Sigmoid colon (tissue), 7 donors: ENCODE measurements at places on chromosomes 16 and 17.

DNA sequence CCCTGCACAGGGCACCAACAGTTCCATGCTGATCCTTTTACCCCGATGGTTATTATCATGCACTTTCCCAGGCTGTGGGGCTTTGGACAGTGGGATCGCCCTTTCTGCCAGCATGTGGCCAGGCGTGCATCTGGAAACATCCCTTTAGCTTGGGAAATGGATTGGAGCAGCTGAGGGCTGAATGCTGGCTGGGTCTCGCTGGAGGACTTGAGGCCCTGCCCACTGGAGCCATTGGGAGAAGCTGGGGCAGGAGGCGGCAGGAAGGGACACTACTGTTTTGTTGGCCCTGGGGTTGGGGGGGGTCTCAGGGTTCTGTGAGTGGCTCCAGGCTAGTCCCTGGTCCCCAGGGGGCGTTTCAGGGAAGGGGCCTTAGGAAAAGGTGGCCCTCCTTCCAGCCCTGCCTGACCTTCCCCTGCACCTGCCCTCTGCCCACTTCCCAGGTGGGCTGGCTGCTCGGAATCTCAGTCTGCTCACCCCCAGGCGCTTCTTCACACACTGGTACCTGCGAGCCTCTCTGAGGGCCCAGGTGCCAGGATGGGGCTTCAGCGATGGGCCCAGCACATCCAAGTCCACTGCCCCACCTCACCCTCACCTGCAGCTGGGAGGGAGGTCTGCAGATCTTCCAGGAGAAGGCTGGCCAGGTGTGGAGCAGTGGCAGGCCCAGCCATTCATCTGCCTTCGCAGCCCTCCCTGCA, 1.6 kb upstream of the ADGRG3 start:
- no peaks in the 10 kb centered on the region for H3K4me1 ChIP-seq
- H3K36me3 ChIP-seq: no peaks in the 10 kb centered on the region
- no peak overlapping the region for H3K27ac ChIP-seq

- peaks cover 75% of the 10 kb centered on the region for H3K36me3 ChIP-seq
- no peak overlapping the region for H3K27ac ChIP-seq
- no peak overlapping the region for H3K4me3 ChIP-seq
- no peaks in the 10 kb centered on the region for H3K27me3 ChIP-seq
These were observed 8.8 kb downstream of the SLC26A11 start for GRCh38 chr17:80229011-80229410.

DNA sequence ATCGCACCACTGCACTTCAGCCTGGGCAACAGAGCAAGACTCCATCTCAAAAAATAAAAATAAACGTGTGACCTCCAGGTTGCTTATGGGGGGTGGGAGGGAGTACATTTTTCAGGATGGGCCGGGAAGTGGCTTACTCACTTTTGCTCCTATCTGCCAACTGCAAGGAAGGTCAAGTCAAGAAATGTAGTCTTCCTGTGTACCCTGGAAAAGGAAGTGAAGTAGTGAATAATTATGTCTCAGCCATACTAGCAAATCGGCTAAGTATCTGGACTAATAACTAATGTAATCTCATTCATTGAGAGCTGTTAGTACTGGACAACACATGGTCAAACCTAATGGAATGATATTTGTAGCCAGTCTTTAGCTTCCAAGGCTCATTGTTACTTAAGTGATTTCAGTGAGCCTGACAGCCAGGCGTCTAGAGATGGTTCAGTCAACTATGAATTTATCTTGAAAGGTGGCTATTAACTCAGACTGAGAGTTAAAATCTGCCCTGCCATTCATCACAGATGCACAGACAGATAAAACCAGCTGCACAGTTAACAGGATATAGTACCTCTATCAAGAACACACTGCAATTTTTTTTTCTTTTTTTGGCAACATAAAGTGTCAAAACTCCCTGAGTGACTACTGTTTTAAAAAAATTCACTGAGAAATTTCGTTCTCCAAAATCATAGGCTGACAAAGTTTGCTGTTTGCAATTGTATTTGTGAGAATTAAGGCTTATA, 3.7 kb upstream of the TACO1 start:
- H3K27ac ChIP-seq: no peak overlapping the region
- DNase-seq: no peak
- peaks cover 17% of the 10 kb centered on the region for H3K36me3 ChIP-seq
- H3K27me3 ChIP-seq: no peaks in the 10 kb centered on the region

- H3K36me3 ChIP-seq: no peaks in the 10 kb centered on the region
- no peak overlapping the region for H3K27ac ChIP-seq
- no peaks in the 10 kb centered on the region for H3K27me3 ChIP-seq
- H3K4me3 ChIP-seq: no peak overlapping the region
These were observed 3.7 kb downstream of the RNF157 start for GRCh38 chr17:76236603-76237002.

DNA sequence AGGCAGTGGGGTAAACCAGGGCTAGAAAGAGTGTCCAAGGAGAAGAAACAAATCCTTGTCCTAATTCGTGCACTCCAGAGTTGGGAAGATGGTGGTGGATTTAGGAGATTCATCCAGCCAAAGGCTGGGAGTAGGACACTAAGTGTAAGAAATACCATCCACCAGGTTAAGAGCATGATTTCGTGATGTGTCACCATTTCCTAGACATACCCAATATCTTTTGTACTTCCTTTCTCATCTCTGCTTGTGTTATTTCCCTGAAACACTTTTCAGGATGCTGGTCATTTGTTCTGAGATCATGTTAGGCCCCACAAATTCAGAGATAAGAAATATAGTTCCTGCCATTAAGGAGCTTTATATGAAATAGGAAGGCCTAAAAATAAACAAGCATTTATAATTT, 106.3 kb upstream of the HLF start:
- H3K4me3 ChIP-seq: no peak overlapping the region
- no peaks in the 10 kb centered on the region for H3K36me3 ChIP-seq
- H3K27me3 ChIP-seq: no peaks in the 10 kb centered on the region
- DNase-seq: no peak

- no peaks in the 10 kb centered on the region for H3K4me1 ChIP-seq
- H3K27me3 ChIP-seq: no peaks in the 10 kb centered on the region
- no peak overlapping the region for H3K4me3 ChIP-seq
- no peak overlapping the region for H3K27ac ChIP-seq
- H3K36me3 ChIP-seq: no peaks in the 10 kb centered on the region
- no peak for DNase-seq
These were observed 144.0 kb downstream of the SPACA3 start for GRCh38 chr17:33135691-33136090.

GRCh38 chr16:58507963-58508670, 7.2 kb upstream of the SETD6 start:
- no peaks in the 10 kb centered on the region for H3K27me3 ChIP-seq
- H3K4me3 ChIP-seq: no peak overlapping the region
- H3K27ac ChIP-seq: no peak overlapping the region

GRCh38 chr17:41404024-41404671, 6.7 kb upstream of the KRT31 start:
- H3K4me1 ChIP-seq: no peaks in the 10 kb centered on the region
- no peaks in the 10 kb centered on the region for H3K36me3 ChIP-seq
- no peak overlapping the region for H3K4me3 ChIP-seq
- peak overlapping the region; percentile 20 for H3K27ac ChIP-seq

GRCh38 chr16:10408824-10409381, 23.0 kb downstream of the ATF7IP2 start:
- no peaks in the 10 kb centered on the region for H3K4me1 ChIP-seq
- H3K4me3 ChIP-seq: no peak overlapping the region
- no peak overlapping the region for H3K27ac ChIP-seq
- DNase-seq: no peak
- H3K27me3 ChIP-seq: no peaks in the 10 kb centered on the region
- no peaks in the 10 kb centered on the region for H3K36me3 ChIP-seq
